NCI-H2081 treated with DMSO at 0.1 percent for 48 hours (cell line): ENCODE measurements at places on chromosomes 4 and X.
A peak's percentile ranks its signal among the peaks of the same experiment; 100 is the strongest.

GRCh38 chrX:71225676-71226075 is 2.7 kb downstream of the GJB1 start:
- no peak for DNase-seq

DNA sequence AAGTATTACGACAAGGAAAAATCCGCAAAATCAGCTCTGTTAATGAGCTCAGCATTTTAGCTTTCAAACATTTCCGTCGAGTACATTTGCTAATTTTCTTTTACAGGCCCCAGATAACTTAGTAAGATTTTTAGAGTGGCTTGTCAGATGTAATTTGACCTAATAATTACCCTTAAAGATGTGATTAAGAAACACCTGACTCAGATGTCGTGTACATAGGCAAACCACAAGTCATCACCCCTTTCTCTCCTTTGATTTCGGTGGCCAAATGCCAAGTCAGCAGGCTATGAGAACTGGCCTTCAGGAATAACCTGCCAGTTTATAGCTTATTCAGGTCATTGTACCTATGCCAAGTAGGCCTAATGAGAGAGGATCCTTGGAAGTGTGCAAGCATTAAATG is 369.6 kb downstream of the PCDH7 start:
- peak; percentile 80 for DNase-seq

- no peak for DNase-seq
Observed at GRCh38 chr4:108683479-108683878, 33.1 kb downstream of the OSTC start.

GRCh38 chrX:46597771-46598170 is 24.2 kb downstream of the CHST7 start:
- DNase-seq: no peak

DNA sequence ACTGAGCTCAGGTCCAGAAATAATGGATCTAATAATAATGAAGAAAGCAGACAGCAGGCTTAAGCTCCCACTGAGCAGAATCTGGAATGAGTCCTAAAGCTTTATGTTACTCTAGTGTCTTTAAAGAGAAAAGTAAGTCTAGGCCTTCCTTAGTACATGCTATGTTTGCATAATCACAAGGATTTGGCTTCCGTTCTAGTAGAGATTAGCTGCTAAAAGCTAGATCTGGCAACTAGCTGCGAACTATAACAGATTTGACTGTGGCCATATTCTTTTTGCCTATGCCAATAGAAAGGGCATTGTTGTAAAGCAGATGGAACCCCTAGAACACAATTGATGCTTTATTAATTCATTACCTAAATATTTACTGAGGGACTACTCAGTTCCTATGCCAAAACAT is 19.0 kb downstream of the COX7B2 start:
- no peak for DNase-seq

GRCh38 chr4:168183717-168184571 is 91.6 kb downstream of the ANXA10 start:
- no peak for DNase-seq

DNA sequence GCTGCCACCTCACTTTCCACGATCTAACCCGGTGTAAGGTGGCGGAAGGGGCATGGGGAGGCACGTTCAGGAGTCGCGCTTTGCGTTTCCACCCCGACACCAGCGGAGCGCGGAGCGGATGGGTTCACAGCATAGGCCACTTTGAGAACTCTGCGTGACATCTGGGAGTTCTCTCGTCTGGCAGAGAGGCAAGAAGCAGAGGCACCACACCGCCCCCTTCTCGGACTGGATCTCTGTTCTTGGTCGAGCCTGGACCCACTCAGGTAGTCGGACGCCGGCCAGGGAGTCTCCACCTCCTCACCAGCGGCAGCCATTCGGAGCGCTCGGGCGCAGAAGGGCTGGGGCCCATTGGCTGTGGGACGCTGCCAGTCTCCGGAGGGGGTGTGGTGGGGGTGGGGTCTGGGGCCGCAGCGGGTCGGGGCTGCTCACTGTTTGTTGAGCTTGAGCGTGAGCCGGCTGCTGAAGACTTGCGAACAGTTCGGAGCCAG is at the start of gene DACH2:
Gene DACH2 (plus strand): TSS at position 428 of the 488 bp plus-strand sequence.
- DNase-seq: no peak

- DNase-seq: no peak
Observed at GRCh38 chr4:138595171-138595570, 353.0 kb upstream of the SLC7A11 start.

DNA sequence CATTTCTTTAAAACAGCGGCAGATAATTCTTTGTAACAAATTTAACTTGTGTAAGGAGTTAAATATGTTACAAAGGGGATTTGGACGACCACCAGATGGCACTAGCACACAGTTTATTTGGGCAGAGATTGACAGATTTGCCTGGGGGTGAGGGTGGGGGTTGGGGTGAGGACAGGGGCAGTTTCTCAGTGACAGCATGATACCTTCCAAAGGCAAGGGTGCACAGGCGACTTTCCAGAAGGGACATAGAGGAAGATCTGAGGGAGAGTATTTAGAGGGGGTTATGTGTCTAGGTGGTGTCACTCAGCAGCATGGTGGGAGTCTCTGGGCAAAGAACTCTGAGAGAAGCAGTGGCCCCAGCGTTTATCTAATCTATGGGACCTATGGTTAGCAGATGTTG is 9.6 kb upstream of the TMA16 start:
- DNase-seq: no peak

- DNase-seq: no peak
Observed at GRCh38 chr4:186845137-186845842, 121.6 kb upstream of the FAT1 start.

GRCh38 chr4:80540349-80540748 is 204.8 kb downstream of the CFAP299 start:
- DNase-seq: no peak

GRCh38 chr4:125520258-125520990 is 205.7 kb downstream of the FAT4 start:
- no peak for DNase-seq

DNA sequence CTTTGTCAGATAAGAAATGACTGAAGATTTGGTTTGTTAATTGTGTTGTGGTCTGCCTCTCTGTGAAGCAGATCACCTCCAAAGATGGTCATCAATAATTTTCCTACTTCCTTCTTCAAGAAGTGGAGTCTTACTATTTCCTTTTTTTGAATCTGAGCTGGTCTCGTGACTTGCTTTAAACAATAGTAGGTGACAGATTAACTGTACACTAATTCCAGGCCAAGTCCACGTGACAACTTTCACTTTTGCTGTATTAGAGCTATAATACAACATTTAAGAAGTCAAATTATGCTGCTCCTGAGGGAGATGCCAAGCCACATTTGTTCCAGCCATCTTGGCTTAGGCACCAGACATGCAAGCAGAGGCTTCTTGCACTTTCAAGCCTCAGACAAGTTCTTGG is 393.8 kb upstream of the GRID2 start:
- DNase-seq: no peak

GRCh38 chr4:8410641-8411271 is 29.8 kb downstream of the ACOX3 start:
- DNase-seq: no peak

DNA sequence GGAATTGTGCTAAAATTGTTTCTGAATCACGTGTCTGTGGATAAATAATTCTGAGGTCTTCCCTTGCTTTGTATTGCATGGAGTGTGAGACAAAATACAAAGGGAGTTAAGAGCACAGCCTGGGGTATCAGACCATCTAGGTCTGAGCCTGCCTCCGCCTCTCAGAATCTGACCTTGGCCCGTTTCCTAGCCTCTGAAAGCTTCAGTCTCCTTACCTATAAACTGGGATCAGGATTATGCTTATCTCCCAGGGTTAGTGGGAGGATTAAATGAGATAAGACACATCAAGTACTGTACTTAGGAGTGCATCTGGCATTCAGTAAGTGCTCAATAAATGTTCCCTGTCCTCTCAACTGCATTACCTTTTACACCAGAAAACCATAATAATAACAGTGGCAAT is 140.6 kb upstream of the TENM3 start:
- DNase-seq: no peak

GRCh38 chr4:168699224-168699878 is 202.5 kb downstream of the PALLD start:
- no peak for DNase-seq

- DNase-seq: no peak
Observed at GRCh38 chr4:47101453-47101852, 70.1 kb downstream of the GABRB1 start.

GRCh38 chr4:304969-305680 is at the start of gene ZNF732:
Gene ZNF732, minus strand, starts transcription at chr4:305474. Its CDS starts 164 bp downstream, at chr4:305310.
- DNase-seq: no peak

DNA sequence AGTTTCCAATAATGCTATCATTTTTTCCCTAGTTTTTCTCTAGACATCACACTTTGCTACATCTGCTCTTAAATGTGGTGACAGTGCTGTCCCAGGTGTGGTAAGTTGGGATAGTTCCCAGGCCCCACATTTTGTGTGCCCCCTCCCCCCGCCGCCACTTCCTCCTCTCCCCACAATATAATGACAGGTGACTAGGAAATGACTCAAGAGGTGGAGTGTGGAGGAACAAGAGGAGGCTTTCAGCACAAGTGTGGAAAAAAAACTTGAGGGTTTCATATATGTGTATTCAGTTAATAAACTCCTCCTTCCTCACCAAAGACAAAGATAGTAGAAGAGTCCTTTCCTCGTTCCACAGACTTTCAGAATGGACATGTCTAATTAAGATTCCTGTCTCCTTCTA is 18.3 kb upstream of the IL21 start:
- no peak for DNase-seq

- no peak for DNase-seq
Observed at GRCh38 chrX:47690175-47690574, 31.2 kb upstream of the UXT start.

DNA sequence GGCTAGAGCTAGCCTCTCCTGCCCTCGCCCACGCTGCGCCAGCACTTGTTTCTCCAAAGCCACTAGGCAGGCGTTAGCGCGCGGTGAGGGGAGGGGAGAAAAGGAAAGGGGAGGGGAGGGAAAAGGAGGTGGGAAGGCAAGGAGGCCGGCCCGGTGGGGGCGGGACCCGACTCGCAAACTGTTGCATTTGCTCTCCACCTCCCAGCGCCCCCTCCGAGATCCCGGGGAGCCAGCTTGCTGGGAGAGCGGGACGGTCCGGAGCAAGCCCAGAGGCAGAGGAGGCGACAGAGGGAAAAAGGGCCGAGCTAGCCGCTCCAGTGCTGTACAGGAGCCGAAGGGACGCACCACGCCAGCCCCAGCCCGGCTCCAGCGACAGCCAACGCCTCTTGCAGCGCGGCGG is at the start of gene AR:
Gene AR (plus strand): TSS at position 204 of the 400 bp plus-strand sequence. CDS start 1,126 bp downstream, outside the sequence.
- no peak for DNase-seq

DNA sequence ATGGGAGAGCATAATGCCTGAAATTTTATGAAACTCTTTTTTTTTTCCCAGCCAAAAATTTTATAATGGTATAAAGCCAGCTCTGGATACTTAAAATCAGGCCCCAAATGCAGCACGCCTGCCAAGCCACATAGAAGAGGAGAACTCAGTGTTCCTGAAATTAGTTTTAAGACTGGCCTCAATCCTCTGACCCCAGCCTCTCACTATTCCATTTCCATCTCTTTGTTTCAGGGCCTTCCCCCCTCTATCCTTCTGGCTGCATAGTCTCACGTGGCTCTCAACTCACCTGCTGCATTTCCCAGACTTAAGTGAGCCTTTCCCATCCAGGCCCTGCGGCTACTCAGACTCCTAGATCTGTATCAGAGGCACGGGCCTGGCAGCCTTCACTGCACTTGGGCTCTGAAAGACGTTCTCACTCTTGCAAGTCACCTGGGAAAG is 5.2 kb upstream of the CBR4 start:
- DNase-seq: no peak

GRCh38 chr4:64713256-64713840 is 304.1 kb upstream of the TECRL start:
- DNase-seq: peak; percentile 3

GRCh38 chrX:22533898-22534297 is 261.2 kb downstream of the CBLL2 start:
- DNase-seq: no peak

- DNase-seq: peak; percentile 4
Observed at GRCh38 chrX:132169554-132169953, 41.7 kb upstream of the FRMD7 start.

DNA sequence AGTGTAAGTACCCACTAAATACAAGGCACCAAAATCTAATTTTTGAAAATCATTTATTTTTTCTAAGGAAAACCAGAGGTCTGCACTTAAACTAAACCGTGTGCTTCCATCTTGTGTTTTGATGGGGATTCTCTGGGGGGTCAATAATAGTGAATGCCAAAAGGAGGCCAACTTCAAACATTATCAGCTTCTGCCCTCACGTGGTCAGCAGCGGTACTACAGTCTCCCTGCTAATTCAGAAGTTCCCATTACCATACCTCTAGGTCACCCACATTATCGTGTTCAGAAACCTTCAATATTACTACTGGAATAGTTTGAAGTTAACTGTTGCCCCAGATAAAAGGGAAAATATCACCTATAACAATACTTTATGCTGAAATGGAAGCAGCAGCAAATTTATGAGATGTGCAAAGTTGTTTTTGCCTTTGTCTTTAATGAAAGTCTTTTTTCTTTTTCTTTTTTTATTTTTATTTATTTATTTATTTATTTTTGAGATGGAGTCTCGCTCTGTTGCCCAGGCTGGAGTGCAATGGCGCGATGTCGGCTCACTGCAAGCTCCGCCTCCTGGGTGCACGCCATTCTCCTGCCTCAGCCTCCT is 17.3 kb downstream of the CTPS2 start:
- no peak for DNase-seq

- no peak for DNase-seq
Observed at GRCh38 chrX:34404386-34405070, 252.6 kb downstream of the TMEM47 start.

DNA sequence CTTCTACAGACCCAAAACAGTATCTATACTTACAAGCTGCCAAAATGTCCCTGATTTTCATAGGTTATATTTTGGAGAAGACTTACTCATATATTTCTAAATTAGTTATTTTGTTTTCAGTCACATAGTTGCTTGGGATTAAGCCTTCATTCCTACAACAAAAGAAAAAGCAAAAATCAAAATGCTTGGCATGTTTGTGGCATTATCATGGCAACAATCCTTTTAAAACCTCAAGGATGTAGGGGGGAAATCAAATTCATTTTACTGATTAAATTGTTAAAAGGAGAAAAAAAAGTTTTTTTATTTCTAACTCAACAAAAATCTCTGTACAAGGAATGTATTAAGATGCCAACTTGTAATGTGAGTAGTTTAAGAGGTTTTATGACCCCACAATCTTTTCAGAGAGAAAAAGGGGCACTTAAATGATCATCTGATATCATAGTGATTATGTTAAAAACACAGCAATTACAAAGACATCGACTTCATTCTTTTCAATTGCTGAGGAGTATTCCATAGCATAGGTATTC is 23.5 kb downstream of the TXK start:
- no peak for DNase-seq
